ENCODE measurements at places on chromosomes 3 and 15.

DNA sequence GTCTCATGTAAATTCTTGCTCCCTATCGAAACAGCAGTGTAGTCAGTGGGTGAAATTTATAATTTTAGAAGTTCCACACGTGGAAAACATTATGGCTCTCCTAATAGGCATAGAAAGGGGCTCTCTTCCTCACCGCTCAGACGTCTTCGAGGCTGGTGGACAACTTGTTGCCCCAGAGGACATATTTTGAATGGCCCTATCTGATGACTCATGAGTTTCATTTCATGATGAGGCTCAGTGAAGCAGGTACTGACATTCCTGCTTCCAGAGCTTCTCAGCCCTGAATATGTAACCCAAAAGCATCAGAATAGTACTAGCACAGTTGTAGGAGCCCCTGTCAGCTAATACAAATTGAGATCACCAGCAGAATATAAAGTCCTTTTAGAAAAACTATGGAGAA lies 117.9 kb downstream of the HERC1 start:
- DNase-seq = no peak

- DNase-seq = no peak
Measured at GRCh38 chr3:153753035-153753434, 368.2 kb upstream of the ARHGEF26 start.

GRCh38 chr3:64685800-64686445 lies 1.9 kb downstream of the ADAMTS9 start:
- peak; percentile 52 for DNase-seq

DNA sequence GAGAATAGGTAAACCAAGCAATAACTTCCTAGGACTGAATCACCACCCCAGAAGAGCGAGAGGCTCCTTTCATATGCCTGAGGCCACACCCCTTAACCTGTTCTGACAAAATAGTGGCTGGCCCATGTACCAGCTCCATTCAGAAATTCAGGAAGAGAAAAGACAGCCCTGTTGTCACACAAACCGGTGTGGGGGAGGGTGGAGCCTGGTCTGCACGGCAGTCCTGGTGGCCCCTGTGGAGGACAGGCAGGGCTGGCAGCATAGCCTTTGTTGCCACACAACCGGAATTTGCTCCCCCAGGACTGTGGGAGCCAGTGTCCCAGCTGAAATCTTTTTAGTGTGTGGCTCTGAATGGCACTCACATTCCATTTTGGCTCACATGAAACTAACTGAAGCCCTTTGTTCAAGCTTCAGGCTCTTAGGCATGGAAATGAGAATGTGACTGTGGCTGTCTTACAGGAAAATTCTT lies 23.8 kb downstream of the RLBP1 start:
- peak; percentile 60 for DNase-seq

DNA sequence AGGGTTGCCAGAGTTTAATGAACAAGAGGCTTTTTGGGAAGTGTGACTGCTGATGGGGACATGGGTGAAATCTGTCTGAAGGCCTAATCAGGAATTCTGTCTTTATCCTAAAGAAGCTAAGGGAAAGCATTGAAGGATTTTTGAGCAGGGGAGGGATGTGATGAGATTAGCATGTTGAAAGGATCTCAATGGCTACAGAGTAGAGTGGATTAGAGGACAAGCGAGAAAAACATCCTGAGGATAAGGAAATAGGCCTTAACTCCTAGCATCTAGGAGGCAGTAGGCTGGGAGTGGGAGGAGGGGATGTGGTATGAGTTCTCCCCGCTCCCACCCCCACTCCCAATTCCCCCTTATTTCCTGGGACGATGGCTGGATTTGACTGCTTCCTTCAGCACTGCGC lies 35.1 kb upstream of the SNTN start:
- DNase-seq = no peak

All from hypothalamus (tissue), 51 donors.